ENCODE measurements at places on chromosomes 11 and 22. TPM values are rescaled to one million over a fixed set of nuclear protein-coding genes. Genes with fewer than 3 reads are reported as not detected.

DNA sequence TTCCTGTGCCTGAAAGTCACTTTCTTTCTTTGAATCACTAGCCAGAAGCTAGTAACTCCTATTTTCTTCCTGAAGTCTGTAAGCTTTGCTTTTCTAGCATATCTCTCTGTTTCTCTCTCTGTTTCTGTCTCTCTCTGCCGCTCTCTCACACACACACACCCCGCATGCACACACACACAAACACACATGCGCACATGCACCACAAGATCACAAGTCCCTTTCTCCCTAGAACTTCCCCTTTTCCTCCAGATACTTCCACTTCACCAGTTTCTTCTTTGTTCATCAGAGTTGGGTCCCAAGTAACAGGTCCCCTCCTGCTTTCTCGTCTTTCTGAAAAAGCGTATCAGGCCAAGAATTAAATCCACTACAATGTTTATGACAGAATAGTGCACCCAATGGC is 148.5 kb upstream of the HSD17B12 start:
- DNase-seq: no peak
- H3K4me3 ChIP-seq: no peak overlapping the region
- no peaks in the 10 kb centered on the region for H3K4me1 ChIP-seq
- H3K27me3 ChIP-seq: no peaks in the 10 kb centered on the region
- no peaks in the 10 kb centered on the region for H3K36me3 ChIP-seq

- H3K27me3 ChIP-seq: no peaks in the 10 kb centered on the region
- no peaks in the 10 kb centered on the region for H3K36me3 ChIP-seq
- DNase-seq: no peak
- H3K4me3 ChIP-seq: no peak overlapping the region
- no peaks in the 10 kb centered on the region for H3K4me1 ChIP-seq
- H3K27ac ChIP-seq: no peak overlapping the region
Measured at GRCh38 chr11:2109541-2110019, 29.6 kb downstream of the IGF2 start.

The MFRP gene
- not detected for total RNA-seq

The GRIK4 gene
- total RNA-seq: not detected

The PKDREJ gene
- total RNA-seq: not detected

GRCh38 chr11:96263238-96263763 is 79.7 kb downstream of the MAML2 start:
- H3K4me1 ChIP-seq: peaks cover 16% of the 10 kb centered on the region
- no peaks in the 10 kb centered on the region for H3K36me3 ChIP-seq
- no peak overlapping the region for H3K4me3 ChIP-seq

- no peaks in the 10 kb centered on the region for H3K36me3 ChIP-seq
- no peak for DNase-seq
- no peak overlapping the region for H3K4me3 ChIP-seq
- H3K4me1 ChIP-seq: no peaks in the 10 kb centered on the region
- no peak overlapping the region for H3K27ac ChIP-seq
- H3K27me3 ChIP-seq: no peaks in the 10 kb centered on the region
Measured at GRCh38 chr11:104256525-104256924, 92.6 kb upstream of the PDGFD start.
